ENCODE measurements at places on chromosomes 16 and 17. TPM values are rescaled to one million over a fixed set of nuclear protein-coding genes. Genes with fewer than 3 reads are reported as not detected.

- H3K27ac ChIP-seq, result no peak overlapping the region
- no peaks in the 10 kb centered on the region for H3K27me3 ChIP-seq
- H3K4me1 ChIP-seq, result no peaks in the 10 kb centered on the region
- H3K36me3 ChIP-seq, result peaks cover 35% of the 10 kb centered on the region
- H3K4me3 ChIP-seq, result no peak overlapping the region
- no peak for DNase-seq
Observed at GRCh38 chr17:82429824-82430223, 11.4 kb upstream of the OGFOD3 start.

GRCh38 chr17:48555258-48556228 lies 10.6 kb upstream of the HOXB2 start:
- DNase-seq, result peak; percentile 90
- H3K4me3 ChIP-seq, result peak overlapping the region; percentile 55
- peaks cover 77% of the 10 kb centered on the region for H3K4me1 ChIP-seq
- H3K36me3 ChIP-seq, result peaks cover 42% of the 10 kb centered on the region
- no peaks in the 10 kb centered on the region for H3K27me3 ChIP-seq

PRKCB gene
- 118 TPM for polyA plus RNA-seq

DNA sequence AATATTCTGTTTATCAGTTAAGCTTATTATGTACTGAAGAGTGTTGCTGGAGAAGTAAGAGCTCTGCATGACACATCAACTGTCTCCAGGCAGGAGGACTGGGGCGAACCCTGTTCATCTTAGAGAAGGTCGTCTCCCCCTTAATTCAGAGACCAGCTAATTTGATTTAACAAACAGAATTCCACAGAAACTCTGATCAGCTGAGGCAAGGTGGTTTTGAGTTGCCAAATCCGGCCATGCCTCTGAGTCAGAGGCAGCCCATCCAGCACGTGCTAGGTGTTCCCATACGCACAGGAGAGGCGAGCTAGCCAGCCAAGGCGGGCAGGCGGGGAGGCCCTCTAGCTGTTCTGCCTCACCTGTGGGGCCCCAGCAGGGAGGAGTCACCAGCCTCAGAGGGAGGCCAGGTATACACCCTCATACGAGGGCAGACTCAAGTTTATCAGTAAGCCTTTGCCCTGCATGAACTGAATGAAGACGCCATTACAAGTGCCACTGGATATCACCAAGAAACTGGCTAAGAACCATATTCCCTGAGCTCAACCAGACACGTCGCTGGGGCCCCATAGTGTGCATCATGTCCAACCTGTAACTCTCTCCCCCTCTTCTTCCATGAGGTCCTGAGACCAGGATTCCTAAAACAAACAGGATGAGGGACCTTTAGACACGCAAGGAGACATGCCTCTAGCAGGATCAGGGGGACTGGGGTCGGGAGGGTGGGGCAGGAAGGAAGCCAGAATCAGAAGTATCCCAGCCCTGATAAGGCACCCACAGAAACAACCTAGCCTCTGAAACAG lies 25.7 kb downstream of the STAT5A start:
- H3K27me3 ChIP-seq, result no peaks in the 10 kb centered on the region
- H3K27ac ChIP-seq, result no peak overlapping the region
- peaks cover 51% of the 10 kb centered on the region for H3K36me3 ChIP-seq

KCNJ18 gene
- polyA plus RNA-seq, result not detected

DNA sequence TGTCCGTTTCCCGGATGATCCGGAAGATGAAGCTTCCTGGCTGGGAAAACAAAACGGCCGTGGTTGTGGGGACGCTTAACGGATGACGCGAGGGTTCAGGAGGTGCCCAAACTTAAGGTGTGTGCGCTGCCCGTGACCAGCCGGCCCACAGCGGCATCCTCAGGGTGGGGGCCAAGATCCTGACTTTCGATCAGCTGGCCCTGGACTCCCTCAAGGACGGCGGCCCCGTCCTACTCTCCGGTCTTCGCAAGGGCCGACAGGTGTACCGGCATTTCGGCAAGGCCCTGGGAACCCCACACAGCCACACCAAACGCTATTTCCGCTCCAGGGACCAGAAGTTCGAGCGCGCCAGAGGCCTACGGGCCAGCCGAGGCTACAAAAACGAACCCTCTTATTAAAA lies 1.1 kb upstream of the C16orf90 start:
- no peak for DNase-seq
- no peak overlapping the region for H3K4me3 ChIP-seq
- H3K4me1 ChIP-seq, result peaks cover 18% of the 10 kb centered on the region

IRX5 gene
- polyA plus RNA-seq, result 6.5 TPM

GRCh38 chr16:14375132-14375491 lies 254.9 kb downstream of the PARN start:
- H3K27ac ChIP-seq, result no peak overlapping the region
- no peak overlapping the region for H3K4me3 ChIP-seq
- no peak for DNase-seq

JMJD6 gene
- polyA plus RNA-seq, result 26.2 TPM

BICDL2 gene
- 0.38 TPM for polyA plus RNA-seq

TTLL6 gene
- polyA plus RNA-seq, result 0.32 TPM

YBX2 gene
- polyA plus RNA-seq, result 4.2 TPM

NEUROD2 gene
- polyA plus RNA-seq, result 14.1 TPM

GRCh38 chr16:68147444-68147843 lies 62.3 kb downstream of the NFATC3 start:
- H3K36me3 ChIP-seq, result peaks cover 8% of the 10 kb centered on the region
- no peak overlapping the region for H3K4me3 ChIP-seq
- no peak overlapping the region for H3K27ac ChIP-seq
- H3K27me3 ChIP-seq, result no peaks in the 10 kb centered on the region

- H3K27ac ChIP-seq, result no peak overlapping the region
- H3K36me3 ChIP-seq, result no peaks in the 10 kb centered on the region
- H3K27me3 ChIP-seq, result peaks cover 4% of the 10 kb centered on the region
- H3K4me3 ChIP-seq, result no peak overlapping the region
- no peak for DNase-seq
- H3K4me1 ChIP-seq, result no peaks in the 10 kb centered on the region
Observed at GRCh38 chr16:82345318-82345717, 175.3 kb upstream of the MPHOSPH6 start.

MCRIP2 gene
- 38.7 TPM for polyA plus RNA-seq

GRCh38 chr17:74481621-74482020 lies 15.2 kb downstream of the CD300A start:
- H3K36me3 ChIP-seq, result no peaks in the 10 kb centered on the region
- H3K27me3 ChIP-seq, result no peaks in the 10 kb centered on the region
- no peaks in the 10 kb centered on the region for H3K4me1 ChIP-seq
- DNase-seq, result no peak

GRCh38 chr16:75218256-75219076 lies at the start of gene CTRB1:
TSS of gene CTRB1 (plus strand) at chr16:75218988. CDS start at chr16:75219008, 20 bp downstream.
- H3K27me3 ChIP-seq, result no peaks in the 10 kb centered on the region
- no peak within 1 kb of the TSS for H3K4me3 ChIP-seq
- DNase-seq, result no peak
- H3K27ac ChIP-seq, result no peak within 1 kb of the TSS
- H3K36me3 ChIP-seq, result no peaks in the 10 kb centered on the region

GRCh38 chr17:8353736-8354135 lies 14.1 kb downstream of the ODF4 start:
- no peak for DNase-seq
- H3K4me3 ChIP-seq, result no peak overlapping the region
- no peaks in the 10 kb centered on the region for H3K27me3 ChIP-seq
- H3K27ac ChIP-seq, result no peak overlapping the region

DNA sequence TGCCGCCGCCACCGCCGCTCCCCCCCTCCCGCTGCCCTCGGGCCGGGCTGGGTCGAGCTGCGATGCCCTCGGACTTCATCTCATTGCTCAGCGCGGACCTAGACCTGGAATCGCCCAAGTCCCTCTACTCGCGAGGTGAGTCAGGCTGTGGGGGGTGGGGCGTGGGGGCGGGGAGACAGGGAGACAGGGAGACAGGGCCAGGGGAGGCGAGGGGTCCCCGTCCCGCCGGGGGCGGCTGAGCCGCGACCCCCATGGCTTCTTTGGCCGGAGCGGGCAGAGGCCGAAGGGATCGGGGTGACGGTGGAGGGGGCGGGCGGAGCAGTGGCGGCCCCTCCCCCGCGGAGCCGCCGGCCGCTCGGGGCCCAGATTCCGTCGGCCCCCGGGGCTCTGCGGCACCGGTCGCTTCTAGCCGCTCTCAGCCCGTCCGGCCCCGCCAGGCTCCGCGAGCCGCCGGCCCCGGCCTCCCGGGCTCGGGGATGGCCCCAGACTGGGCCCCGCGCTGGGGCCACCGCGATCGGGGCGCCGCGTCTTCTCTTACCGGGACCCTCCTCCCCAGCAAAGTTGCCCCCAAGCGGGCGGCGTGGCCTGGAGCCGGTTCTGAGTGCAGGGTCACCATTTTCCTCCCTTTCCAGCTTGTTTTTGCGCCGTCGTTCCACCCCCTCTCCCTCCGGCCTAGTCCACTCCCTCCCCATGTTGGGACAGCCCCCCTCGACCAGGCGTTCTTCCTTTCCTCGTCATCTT lies 644 bp downstream of the NFAT5 start:
- H3K36me3 ChIP-seq, result no peaks in the 10 kb centered on the region
- peak overlapping the region; percentile 97 for H3K27ac ChIP-seq
- peak overlapping the region; percentile 64 for H3K4me3 ChIP-seq

GRCh38 chr16:85193876-85194275 lies 81.6 kb upstream of the CIBAR2 start:
- H3K27me3 ChIP-seq, result peaks cover 3% of the 10 kb centered on the region
- H3K27ac ChIP-seq, result no peak overlapping the region

GRCh38 chr17:74603037-74603635 lies 11.1 kb upstream of the CD300LD start:
- no peak overlapping the region for H3K4me3 ChIP-seq
- H3K4me1 ChIP-seq, result peaks cover 14% of the 10 kb centered on the region
- no peak for DNase-seq

GRCh38 chr16:69188236-69188549 lies 1.2 kb downstream of the SNTB2 start:
- H3K27ac ChIP-seq, result peak overlapping the region; percentile 70
- H3K4me1 ChIP-seq, result peaks cover 15% of the 10 kb centered on the region
- no peaks in the 10 kb centered on the region for H3K36me3 ChIP-seq
- H3K27me3 ChIP-seq, result no peaks in the 10 kb centered on the region

- DNase-seq, result no peak
- peaks cover 43% of the 10 kb centered on the region for H3K36me3 ChIP-seq
- H3K4me3 ChIP-seq, result no peak overlapping the region
Observed at GRCh38 chr16:4325253-4325758, 9.4 kb downstream of the GLIS2 start.

GRCh38 chr17:59620064-59620359 lies 317 bp downstream of the CLTC start:
- no peaks in the 10 kb centered on the region for H3K27me3 ChIP-seq
- DNase-seq, result no peak
- no peaks in the 10 kb centered on the region for H3K36me3 ChIP-seq
- H3K4me1 ChIP-seq, result peaks cover 5% of the 10 kb centered on the region

GRCh38 chr16:79132701-79133100 lies 467.8 kb downstream of the MAF start:
- no peaks in the 10 kb centered on the region for H3K36me3 ChIP-seq
- no peaks in the 10 kb centered on the region for H3K4me1 ChIP-seq

MMP28 gene
- polyA plus RNA-seq, result 34.9 TPM

DNA sequence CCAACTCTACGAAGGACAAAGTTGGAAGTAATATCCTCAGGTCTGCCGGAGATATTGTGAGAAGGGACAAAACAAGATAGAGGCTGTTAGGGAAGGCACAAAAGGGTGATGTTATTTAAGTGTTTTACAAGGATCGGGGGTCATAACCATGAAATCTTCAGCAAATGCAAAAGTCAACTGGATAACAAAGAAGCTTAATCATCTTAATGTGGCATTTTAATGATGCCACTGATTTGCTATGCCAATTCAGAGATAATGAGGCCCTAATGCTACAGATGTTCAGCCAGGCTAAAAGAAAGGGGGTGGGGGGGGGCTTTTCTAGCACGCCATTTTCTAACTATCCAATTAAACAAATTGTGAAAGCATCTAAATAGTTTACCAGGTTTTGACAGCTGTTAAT lies 63.1 kb downstream of the IKZF3 start:
- H3K4me1 ChIP-seq, result no peaks in the 10 kb centered on the region
- H3K4me3 ChIP-seq, result no peak overlapping the region
- H3K27ac ChIP-seq, result no peak overlapping the region

- H3K27me3 ChIP-seq, result no peaks in the 10 kb centered on the region
- H3K27ac ChIP-seq, result no peak overlapping the region
- H3K4me1 ChIP-seq, result peaks cover 16% of the 10 kb centered on the region
Observed at GRCh38 chr17:17349724-17350106, 46.5 kb downstream of the NT5M start.

DNA sequence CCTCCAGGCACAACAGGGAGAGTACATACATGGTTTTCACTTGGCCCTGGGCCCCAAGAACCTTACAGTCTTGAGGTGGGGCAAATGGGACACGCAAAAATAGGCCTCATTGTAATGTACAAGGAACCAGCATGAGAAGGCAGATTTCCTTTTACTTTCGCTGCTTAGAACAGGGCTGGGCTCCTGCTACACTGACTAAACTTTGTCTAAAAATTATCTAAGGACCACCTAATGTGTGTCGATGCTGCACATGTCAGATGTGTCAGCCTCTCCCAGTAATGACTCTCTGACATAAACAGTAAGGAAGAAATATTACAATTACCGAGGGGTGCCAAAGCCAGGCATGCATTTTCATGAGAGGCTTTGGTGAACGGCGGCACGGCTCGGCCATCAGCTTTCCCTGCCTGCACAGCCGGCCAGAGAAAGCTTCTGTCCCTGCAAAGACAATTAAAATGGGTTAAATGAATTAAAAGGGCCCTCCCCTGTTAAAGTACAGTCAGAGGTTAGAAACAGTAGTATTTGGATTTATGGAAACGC lies 224.2 kb upstream of the IRX3 start:
- H3K27me3 ChIP-seq, result peaks cover 36% of the 10 kb centered on the region
- no peaks in the 10 kb centered on the region for H3K36me3 ChIP-seq
- DNase-seq, result no peak
- H3K27ac ChIP-seq, result no peak overlapping the region

C17orf75 gene
- 42.7 TPM for polyA plus RNA-seq

GRCh38 chr16:57634171-57634570 lies 5.7 kb downstream of the ADGRG1 start:
- H3K27ac ChIP-seq, result peak overlapping the region; percentile 96
- peaks cover 100% of the 10 kb centered on the region for H3K4me1 ChIP-seq
- peak; percentile 57 for DNase-seq
- H3K27me3 ChIP-seq, result no peaks in the 10 kb centered on the region

- no peaks in the 10 kb centered on the region for H3K36me3 ChIP-seq
- DNase-seq, result no peak
- no peak overlapping the region for H3K27ac ChIP-seq
- no peaks in the 10 kb centered on the region for H3K27me3 ChIP-seq
- no peak overlapping the region for H3K4me3 ChIP-seq
Observed at GRCh38 chr16:35193956-35194355, 1734.5 kb downstream of the TP53TG3F start.

- H3K4me1 ChIP-seq, result peaks cover 23% of the 10 kb centered on the region
- H3K27ac ChIP-seq, result no peak overlapping the region
Observed at GRCh38 chr17:75861927-75862317, 6.8 kb upstream of the WBP2 start.
